ENCODE measurements at places on chromosomes 3 and 15. TPM values are rescaled to one million over a fixed set of nuclear protein-coding genes. Genes with fewer than 3 reads are reported as not detected.
A peak's percentile ranks its signal among the peaks of the same experiment; 100 is the strongest.

The GOLGA8F gene
- total RNA-seq: not detected

The GABRG3 gene
- total RNA-seq: not detected

- no peak for DNase-seq
These were observed 65.4 kb downstream of the SERP1 start for GRCh38 chr3:150480877-150481276.

DNA sequence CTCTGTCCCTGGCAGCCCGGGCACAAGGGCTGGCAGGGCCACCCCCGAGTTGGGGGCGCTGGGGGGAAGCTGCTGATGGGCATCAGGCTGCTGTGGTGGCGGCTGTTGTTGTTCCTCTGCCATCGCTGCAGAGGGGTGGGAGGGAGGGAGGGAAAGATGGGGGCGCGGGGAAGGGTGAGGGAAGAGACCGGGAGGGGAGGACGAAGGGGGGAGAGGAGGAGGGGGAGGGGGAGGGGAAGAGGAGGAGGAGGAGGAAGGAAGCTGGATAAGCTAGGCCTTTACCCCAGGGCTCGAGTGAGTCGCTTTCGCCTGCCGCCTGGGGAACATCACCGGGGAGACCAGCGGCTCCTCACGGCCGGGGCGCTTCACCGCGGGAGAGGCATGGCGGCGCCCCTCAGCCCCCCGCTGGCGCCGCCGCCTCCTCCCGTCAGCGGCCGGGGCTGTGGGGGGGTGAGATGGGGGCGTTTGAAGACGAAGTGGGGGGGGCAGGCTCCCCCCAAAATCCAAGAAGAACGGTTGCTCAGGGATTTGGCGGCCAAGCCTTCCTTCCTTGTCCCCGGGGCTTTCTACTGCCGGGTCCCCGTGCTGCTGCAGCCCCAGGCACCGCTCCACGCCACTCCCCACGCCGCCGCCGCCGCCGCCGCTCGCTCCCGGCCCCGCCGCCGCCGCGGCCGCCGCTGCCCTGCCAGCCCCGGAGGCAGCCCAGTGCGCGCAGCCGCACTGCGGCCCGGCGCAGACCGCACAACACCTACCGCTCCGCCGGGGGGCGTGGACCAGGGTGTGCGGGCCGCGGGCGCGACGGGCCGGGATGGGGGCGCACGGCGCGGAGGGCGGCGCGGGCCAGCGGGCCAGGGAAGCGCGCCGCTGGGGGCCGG, at the start of gene RFX7:
Gene RFX7, minus strand, starts transcription at position 717 of the 875 bp plus-strand sequence. Its CDS starts 594 bp downstream, at position 123.
- DNase-seq: peak; percentile 67

GRCh38 chr3:63595221-63595620, 57.3 kb upstream of the SNTN start:
- no peak for DNase-seq

DNA sequence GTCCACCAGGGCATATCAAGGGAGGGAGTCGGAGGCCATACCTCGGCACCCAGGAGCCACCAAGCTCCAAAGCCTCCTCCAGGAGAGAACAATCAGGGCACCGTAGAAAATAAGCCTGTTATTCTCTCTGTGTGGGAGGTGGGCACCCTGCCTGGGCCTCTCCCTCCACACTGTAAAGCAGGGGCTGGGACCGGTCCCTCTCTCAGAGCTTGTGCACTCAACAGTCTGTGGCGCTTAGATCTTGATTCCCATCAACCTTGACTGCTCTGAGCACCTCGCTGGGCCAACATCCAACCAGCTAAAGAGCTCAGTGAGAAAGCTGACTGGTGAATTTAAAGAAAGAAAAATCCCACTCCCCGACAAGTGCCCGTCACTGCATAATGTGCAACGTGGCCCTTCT, 53.0 kb downstream of the PCSK6 start:
- DNase-seq: no peak

DNA sequence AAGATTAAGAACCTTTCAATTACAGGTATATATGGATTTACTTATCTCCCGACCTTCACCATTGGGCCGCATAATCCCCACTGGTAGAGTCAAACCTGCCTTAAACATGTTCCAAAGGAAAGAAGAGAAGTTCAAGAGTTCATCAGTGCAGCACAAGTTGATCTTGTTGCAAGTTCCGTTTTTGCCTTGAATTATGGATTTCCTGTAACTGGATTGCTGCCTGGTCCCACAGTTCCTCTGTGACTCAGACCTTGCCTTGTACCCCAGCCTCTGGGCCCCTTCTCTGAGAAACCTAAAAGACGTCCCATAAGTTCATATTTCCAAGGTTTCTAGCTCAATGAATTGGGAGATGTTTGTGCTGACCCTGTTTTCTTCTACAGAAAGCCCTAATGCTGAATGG, 112.5 kb upstream of the THBS1 start:
- DNase-seq: no peak

The ATP10A gene
- total RNA-seq: 1.5 TPM

The SHC4 gene
- 0.81 TPM for total RNA-seq

The C3orf49 gene
- not detected for total RNA-seq

- DNase-seq: peak; percentile 70
These were observed 51.9 kb upstream of the MUC13 start for GRCh38 chr3:124986192-124987143.

The LMOD3 gene
- total RNA-seq: 0.17 TPM

- DNase-seq: no peak
These were observed 9.3 kb downstream of the EOGT start for GRCh38 chr3:69004138-69004537.

GRCh38 chr3:5086708-5087107, 35.4 kb upstream of the ARL8B start:
- no peak for DNase-seq

- DNase-seq: no peak
These were observed 19.5 kb downstream of the MESD start for GRCh38 chr15:80970018-80970657.

GRCh38 chr3:139128803-139129202, 84.1 kb upstream of the PRR23C start:
- DNase-seq: no peak

- peak; percentile 69 for DNase-seq
These were observed 76.0 kb downstream of the PTPRG start for GRCh38 chr3:61637088-61638051.

- DNase-seq: no peak
These were observed 293.7 kb downstream of the ARPP21 start for GRCh38 chr3:35932995-35933394.

Data from left colon (tissue), 2 donors.